Activated naive CD8-positive, alpha-beta T cell treated with anti-CD3 and anti-CD28 coated beads, Interleukin-2, amount 10 ng/mL, durations not matched to agents 7 days and 5 days (primary cell): ENCODE measurements at places on chromosomes 3 and 15. TPM values are rescaled to one million over a fixed set of nuclear protein-coding genes. Genes with fewer than 3 reads are reported as not detected.

DNA sequence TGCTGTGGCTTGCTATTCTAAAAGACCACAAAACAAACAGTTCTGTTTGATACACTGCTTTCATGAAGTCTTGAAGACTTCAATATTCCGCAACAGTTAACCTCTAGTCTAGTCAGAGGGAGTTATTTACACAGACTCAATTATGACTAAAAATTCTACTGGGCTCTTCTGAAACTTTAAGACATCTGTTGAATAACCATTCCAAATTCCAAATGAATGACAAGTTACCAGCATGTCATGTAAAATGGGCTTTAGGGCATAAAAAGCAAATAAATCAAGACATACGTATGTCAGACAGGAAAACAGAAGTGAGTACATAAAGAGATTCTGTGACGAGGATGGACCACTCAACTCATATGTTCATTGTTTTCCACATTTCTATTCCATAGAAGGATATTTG lies 93.9 kb downstream of the PLOD2 start:
- no peaks in the 10 kb centered on the region for H3K27me3 ChIP-seq
- H3K4me3 ChIP-seq, result no peak overlapping the region
- no peaks in the 10 kb centered on the region for H3K36me3 ChIP-seq
- no peaks in the 10 kb centered on the region for H3K4me1 ChIP-seq

GRCh38 chr3:55690177-55690576 lies 203.1 kb upstream of the WNT5A start:
- DNase-seq, result no peak
- no peaks in the 10 kb centered on the region for H3K4me1 ChIP-seq
- H3K4me3 ChIP-seq, result no peak overlapping the region
- no peaks in the 10 kb centered on the region for H3K36me3 ChIP-seq
- no peaks in the 10 kb centered on the region for H3K27me3 ChIP-seq

DNA sequence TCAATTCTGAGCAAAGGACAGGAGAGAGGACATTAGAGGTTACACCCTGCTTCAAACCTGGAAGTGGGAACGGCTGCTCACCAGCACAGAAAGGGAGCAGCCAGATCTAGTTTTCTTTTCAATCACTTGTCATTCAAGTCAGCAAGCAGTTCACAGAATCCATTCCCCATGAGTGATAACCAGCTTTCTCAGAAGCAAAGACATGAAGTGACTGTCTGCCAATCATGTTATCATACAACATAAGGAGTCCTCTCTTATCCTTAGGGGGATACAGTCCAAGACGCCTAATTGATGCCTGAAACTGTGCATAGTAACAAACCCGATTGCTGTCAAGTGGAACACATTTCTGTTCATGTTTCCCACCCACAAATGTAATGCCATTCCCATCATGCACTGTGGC lies 54.7 kb downstream of the FAM98B start:
- H3K4me1 ChIP-seq, result peaks cover 31% of the 10 kb centered on the region
- no peak overlapping the region for H3K4me3 ChIP-seq
- H3K36me3 ChIP-seq, result peaks cover 58% of the 10 kb centered on the region

GRCh38 chr15:66097151-66098021 lies 156.2 kb downstream of the MEGF11 start:
- no peaks in the 10 kb centered on the region for H3K36me3 ChIP-seq
- no peak overlapping the region for H3K27ac ChIP-seq
- no peak for DNase-seq
- no peak overlapping the region for H3K4me3 ChIP-seq
- no peaks in the 10 kb centered on the region for H3K4me1 ChIP-seq

DNA sequence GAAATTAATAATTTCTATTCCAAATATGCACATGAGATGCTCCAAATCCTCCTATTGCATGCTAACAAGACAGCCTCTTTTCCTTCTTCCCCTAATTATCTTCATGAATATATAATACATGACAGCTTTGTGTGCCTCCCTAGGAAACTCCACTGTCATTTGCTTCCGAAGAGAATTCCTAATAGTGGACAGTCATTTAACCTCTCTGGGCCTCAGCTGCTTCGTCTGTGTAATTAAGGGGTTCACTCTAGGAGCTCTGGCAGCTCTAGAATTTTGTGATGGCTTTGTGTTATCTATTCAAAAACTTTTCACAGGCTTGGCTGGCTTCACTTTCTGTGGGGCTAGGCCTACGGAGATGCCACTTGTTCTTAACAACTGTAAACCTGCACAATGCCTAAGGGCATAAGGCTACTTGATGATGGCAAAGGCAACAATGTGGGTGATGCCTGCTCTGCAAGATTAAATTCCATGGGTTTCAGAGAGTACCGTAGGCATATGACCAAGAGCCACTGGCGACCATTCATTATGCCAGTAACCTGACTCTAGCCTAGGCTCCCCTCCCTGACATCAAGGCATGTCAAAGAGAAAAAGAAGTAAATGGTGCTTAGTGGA lies 333.8 kb upstream of the UMPS start:
- H3K36me3 ChIP-seq, result no peaks in the 10 kb centered on the region
- H3K4me1 ChIP-seq, result no peaks in the 10 kb centered on the region
- H3K27ac ChIP-seq, result no peak overlapping the region
- peaks cover 16% of the 10 kb centered on the region for H3K27me3 ChIP-seq
- no peak for DNase-seq
- H3K4me3 ChIP-seq, result no peak overlapping the region

DNA sequence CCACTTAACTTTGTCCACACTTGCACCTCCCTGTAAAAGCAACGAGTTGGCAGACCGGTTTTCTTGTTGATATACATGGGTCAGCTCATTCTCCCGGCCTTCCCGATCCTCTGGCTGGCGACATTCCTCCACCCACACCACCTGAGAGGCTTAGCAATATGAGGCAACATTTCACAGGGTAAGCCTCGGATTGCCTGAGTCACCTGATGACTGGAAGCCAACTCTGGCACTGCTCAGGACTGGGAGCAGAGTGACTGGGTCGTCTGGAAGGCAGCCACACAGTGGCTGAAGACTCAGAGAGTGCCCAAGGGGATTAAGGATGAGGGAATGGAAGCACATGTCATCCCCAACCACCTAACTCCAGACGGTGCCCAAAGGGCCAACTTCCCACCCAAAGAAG lies 9.8 kb downstream of the HOMER2 start:
- H3K4me3 ChIP-seq, result no peak overlapping the region
- H3K4me1 ChIP-seq, result no peaks in the 10 kb centered on the region
- peaks cover 18% of the 10 kb centered on the region for H3K27me3 ChIP-seq
- no peak overlapping the region for H3K27ac ChIP-seq
- H3K36me3 ChIP-seq, result no peaks in the 10 kb centered on the region

DNA sequence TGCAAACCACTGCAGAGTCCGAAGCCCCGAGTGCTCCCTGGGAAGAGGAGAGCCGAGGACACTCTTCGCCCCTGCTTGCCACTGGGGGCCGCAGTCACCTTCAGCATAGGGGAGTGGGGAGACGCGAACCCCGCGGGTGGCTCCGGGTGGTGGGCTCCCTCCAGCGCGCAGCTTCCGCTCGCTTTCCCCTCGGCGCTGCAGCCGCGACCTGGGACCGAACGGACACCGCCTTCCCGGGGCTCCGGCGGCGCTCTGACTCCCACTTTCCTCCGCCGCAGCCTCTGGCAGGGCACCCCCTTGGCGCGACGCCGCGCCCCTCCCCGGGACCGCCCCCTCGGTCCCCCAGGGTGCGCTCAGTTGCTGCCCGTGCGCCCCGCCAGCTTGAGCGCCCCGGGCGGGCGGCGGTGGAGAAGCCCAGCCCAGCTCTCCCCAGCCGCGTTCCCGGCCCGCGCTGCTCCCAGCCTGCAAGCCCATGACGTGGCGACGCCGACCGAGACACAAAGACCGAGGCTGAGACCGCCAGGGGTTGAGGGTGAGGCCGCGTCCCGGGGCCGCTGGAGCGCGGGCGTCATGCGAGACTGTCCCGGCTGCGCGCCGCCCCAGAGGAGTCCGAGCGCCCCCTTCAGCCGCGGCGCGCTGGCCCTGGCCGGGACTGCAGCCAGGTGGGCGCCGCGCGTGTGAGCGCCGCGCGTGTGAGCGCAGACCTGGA lies at the start of gene MINAR1:
Gene MINAR1, plus strand, starts transcription at position 701 of the 709 bp plus-strand sequence. CDS start 23,812 bp downstream, outside the sequence.
- peak within 1 kb of the TSS; percentile 61 for H3K4me3 ChIP-seq
- H3K27me3 ChIP-seq, result peaks cover 72% of the 10 kb centered on the region
- H3K4me1 ChIP-seq, result peaks cover 3% of the 10 kb centered on the region
- no peak within 1 kb of the TSS for H3K27ac ChIP-seq
- peaks cover 1% of the 10 kb centered on the region for H3K36me3 ChIP-seq

- H3K36me3 ChIP-seq, result no peaks in the 10 kb centered on the region
- H3K4me3 ChIP-seq, result no peak overlapping the region
- DNase-seq, result no peak
- no peaks in the 10 kb centered on the region for H3K4me1 ChIP-seq
- no peak overlapping the region for H3K27ac ChIP-seq
These were observed 199.8 kb downstream of the GAP43 start for GRCh38 chr3:115823083-115823482.

DLL4 gene
- 0.11 TPM for total RNA-seq

FGF12 gene
- total RNA-seq, result not detected
